ENCODE measurements at places on chromosomes 6 and 20.

DNA sequence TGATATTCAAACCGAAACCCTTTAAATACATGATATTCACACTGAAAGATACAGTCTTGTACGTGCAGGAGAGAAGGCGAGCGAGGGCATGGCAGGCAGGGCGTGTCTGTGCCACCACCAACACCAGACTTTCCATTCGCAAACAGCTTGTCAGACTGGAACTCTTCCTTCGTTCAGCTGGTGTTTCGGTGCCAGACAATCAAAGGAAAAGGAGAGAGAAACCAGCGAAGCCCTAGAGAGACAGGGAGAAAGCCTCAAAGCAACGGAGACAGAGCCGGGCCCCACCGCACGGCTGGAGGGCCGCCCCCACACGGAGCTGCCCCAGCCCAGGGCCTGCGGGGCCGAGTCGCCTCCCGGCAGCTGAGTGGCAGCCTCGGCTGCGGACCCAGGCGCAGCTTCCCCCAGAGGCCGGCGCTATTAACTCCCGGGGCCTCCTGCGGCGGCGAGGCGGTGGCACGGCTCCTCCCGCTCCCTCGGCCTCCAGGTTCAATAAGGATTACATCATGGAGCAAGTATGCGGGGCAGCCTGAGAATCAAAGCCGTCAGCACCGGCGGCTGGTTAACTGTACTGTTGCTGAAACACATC lies 32.1 kb upstream of the NR2E1 start:
- DNase-seq: peak; percentile 85

DNA sequence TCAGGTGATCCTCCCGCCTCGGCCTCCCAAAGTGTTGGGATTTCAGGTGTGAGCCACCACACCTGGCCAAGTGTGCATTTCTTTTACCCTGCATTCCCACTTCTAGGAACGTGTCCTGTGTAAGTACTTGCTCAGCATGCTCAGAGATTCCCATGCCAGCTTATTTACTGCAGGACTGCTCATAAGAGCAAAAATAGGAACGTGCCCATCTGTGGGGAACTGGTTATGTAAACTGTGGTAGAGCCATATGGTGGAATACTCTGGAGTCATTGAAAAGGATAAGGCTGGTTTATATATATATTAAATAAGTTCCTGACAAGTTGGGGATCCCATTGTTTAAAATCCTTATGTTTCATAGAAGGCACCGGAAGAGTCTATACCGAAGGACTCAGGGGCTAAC lies 38.2 kb upstream of the FANCE start:
- no peak for DNase-seq

- no peak for DNase-seq
Observed at GRCh38 chr20:56328861-56329260, 29.9 kb upstream of the FAM210B start.

- no peak for DNase-seq
Observed at GRCh38 chr6:28462401-28462800, 19.1 kb upstream of the ZSCAN23 start.

GRCh38 chr6:5941188-5941587 lies 65.5 kb downstream of the NRN1 start:
- DNase-seq: no peak

DNA sequence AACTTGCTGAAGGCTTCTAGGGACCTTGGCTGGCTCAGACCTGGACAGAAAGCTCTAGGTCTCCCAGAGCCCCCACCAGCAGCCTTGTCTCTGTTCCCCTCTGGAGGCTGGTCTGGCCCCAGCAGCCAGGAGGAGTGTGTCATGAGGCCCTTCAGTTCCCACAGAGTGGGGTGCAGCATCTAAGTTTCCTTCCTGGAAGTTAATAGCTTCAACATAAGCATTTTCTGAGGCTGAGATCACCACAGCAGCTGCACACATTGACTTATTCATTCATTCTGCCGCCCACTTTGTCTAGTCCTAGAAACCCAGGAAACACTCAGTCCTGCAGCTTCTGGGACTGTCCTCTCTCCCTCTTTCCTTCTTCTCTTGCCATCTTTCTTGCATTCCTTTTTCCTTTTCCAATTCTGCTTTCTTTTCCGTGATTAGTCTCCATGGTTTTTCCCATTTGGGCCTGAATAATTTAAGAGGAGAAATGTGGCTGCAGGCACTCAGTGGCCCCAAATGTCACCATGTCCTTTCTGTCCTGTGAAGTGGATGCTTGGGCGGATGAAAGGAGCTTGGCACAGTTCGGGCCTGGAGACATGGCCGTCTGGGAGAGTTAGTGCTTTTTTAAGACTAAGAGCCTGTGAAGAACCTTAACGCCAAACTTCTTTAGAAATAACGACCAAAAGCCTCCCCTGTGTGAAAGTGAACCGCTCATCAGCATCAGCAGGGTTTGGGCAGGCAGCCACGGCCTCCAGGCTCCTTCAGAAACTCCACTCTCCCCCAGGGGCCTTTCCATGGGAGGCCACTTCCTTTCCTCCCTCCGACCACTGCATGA lies 31.0 kb upstream of the PCMTD2 start:
- DNase-seq: no peak

DNA sequence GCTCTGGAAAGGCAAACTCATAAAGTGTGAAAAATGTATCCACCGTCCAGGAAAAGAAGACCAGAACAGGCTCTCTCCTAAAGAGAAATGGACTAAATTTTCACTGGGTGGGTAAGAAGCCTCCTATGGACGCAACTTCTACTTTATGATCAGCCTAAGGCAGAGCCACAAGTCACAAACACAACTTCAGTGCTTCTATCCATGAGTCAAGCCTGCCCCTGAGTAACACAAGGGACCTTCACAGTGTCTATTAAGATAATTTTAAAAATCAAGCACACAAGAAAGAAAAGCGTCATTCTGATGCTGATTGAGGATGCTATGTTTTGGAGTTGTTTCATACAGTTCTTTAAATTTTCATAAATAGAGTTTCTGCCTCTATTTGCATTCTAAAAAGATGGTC lies 601.7 kb upstream of the ARID1B start:
- no peak for DNase-seq

- no peak for DNase-seq
Observed at GRCh38 chr6:19394051-19394450, 443.1 kb upstream of the ID4 start.

DNA sequence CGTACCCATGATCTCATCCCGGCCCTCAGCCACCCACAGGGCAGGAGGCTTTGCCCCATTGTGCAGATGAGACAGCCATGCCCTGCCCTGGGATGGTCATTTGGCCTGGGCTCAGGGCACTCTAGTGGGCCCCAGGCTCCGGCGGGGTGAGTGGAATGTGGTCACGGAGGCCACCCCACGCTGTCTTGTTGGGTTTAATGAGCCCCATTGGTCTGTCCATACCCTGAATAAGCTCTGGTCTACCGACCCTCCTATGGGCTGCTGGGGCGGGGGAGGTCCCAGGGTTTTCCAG lies 50.6 kb downstream of the FGD2 start:
- DNase-seq: no peak

DNA sequence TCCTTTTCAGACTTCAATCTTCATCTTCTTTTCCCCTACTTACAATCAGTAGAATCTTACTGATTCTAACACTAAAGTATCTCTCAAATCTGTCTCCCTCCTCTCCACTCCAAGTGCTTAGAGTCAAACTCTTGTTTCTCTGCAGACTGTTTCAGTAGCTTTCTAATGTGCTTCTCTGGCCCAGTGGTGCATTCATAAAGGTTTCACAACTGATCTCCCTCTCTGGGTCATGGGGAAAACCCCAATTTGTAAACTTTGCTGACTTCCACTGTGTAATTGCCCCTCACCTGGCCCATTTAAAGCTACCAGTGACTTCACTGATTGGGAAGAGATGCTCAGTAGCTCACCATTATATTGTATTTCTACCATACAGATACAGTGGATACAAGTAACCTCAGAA lies 183.6 kb downstream of the FAXC start:
- no peak for DNase-seq

GRCh38 chr6:121879149-121879548 lies 443.7 kb downstream of the GJA1 start:
- DNase-seq: no peak

DNA sequence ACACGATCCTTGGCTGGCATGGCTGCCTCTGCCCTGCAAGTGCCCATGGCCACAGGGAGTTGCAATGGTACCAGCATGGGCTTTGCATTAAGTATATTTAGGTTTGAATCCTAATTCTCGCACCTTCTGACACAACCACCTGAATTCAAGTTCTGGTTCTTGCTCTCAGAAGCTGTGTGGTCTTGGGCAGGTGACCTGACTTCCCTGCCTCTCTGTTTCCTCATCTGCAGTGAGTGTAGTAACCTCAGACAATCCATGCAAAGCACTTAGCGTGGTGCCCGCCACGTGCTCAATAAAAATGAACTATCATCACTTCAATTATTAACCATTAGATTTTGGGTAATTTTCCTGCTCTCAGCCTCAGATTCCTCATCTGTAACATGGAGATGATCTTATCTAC lies 378.8 kb upstream of the ARID1B start:
- no peak for DNase-seq

- no peak for DNase-seq
Observed at GRCh38 chr6:85892346-85892745, 249.7 kb upstream of the SYNCRIP start.

- DNase-seq: no peak
Observed at GRCh38 chr20:60331688-60332300, 373.6 kb downstream of the CDH26 start.

DNA sequence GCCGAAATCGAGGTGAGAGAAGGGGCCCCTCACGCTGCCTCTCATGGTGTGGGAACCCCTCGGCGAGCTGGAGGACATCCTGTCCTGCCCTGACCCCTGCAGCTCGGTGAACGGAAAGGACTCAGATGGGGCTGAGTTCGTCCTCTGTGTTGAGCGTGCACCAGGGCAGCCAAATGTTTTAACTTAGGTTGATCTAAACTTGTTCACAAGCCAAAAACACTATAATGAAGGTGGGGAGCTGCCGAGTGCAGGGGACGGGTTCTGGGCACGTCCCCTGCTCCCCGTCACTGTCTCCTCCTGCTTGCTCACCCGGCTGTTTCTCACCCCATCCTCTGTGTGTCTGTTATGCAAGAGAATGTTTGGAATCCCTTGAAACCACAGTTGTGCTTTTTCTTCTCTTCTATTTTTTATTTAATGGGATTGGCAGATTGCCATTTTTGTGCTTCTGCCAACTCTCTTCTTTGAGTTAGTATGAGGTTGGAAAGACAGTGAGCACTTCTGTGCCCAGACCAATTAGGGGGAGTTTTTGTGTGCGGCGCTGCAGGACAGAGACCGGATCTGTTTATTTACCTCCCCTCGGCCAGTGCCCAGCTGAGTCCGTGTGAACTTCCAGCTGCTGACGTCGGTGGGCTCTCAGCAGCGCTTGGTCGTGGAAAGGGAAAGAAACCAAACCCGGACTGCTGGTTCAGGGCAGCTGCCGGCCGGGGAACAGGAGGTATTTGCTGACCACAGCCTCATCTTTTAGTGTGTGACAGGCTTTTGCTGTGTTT lies 158.1 kb downstream of the DTNBP1 start:
- DNase-seq: peak; percentile 92

GRCh38 chr6:111984081-111984480 lies 69.8 kb upstream of the CCN6 start:
- DNase-seq: no peak

DNA sequence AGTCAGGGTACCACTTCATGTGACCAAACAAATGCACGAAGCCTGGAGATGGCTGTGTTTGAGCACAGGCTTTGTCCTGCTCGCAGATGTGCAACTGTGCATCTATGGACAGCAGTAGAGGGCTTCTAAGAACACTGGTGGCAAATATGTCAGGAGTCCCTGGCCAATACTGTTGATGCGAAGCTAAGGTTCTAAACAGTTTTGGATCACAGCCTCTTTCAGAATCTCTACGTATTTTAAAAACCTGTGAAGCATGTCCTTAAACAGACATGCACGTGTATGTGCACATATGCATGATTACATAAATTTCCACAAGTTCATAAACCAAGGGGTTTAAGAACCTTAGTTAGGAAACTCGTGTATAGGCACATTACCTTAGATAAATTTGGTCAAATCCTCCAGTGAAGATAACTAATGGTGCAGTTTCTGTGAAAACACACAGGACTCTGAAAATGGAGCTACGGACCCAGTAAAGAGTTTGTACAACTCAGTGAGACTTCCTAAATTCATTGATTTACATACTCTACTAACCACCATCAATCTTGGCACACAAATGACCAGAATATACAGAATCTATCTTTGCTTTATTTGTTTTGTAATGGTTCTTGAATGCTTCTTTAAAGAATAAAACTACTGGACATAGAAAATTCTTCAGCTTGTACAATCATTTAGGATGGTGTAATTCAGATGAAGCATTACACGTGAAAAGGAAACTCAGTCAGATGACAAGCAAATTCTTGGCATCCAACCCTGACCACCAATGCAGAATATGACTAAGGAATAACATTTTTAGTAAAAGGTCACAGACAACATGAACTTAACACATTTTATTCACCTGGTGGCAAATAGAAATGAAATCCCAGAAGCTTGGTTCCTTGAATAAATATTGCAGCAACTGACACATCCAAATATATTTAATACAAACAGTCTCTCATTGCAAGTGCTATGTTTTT lies 27.4 kb downstream of the KCNQ5 start:
- no peak for DNase-seq

- DNase-seq: no peak
Observed at GRCh38 chr20:37669062-37669772, 24.6 kb upstream of the CTNNBL1 start.

- no peak for DNase-seq
Observed at GRCh38 chr6:43428112-43428570, 800 bp downstream of the ABCC10 start.

DNA sequence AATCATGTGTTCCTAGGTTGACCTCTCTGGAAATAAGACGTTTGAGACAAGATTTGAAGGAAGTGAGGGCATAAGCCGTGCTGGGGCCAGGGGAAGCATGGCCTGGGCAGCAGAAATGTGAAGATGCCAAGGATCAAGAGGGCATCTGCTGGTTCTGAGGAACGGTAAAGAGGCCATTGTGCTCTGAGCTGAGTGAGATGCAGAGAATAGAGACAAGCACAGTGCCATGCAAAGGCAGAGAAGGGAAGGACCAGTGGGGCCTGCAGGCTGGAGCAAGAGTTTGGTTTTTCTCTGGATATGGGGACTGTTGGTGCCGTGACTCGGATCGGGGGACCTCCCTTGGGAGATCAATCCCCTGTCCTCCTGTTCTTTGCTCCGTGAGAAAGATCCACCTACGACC lies 50.8 kb downstream of the SMPDL3A start:
- no peak for DNase-seq

GRCh38 chr6:30062471-30063178 lies 1.6 kb downstream of the POLR1H start:
- DNase-seq: no peak

GRCh38 chr6:4303638-4304037 lies 168.3 kb upstream of the ECI2 start:
- no peak for DNase-seq

- no peak for DNase-seq
Observed at GRCh38 chr20:1489764-1490436, 1.3 kb downstream of the SIRPB2 start.

- no peak for DNase-seq
Observed at GRCh38 chr20:12067686-12068085, 150.0 kb downstream of the BTBD3 start.

- no peak for DNase-seq
Observed at GRCh38 chr20:15866916-15867730, 706.1 kb downstream of the KIF16B start.

GRCh38 chr6:159753081-159753872 lies 8.6 kb upstream of the ACAT2 start:
- no peak for DNase-seq

Data from NCI-H1105 treated with DMSO at 0.1 percent for 48 hours (cell line).